ENCODE measurements at places on chromosomes 13 and 19.

GRCh38 chr13:92950771-92951170, 275.8 kb upstream of the GPC6 start:
- DNase-seq = no peak

DNA sequence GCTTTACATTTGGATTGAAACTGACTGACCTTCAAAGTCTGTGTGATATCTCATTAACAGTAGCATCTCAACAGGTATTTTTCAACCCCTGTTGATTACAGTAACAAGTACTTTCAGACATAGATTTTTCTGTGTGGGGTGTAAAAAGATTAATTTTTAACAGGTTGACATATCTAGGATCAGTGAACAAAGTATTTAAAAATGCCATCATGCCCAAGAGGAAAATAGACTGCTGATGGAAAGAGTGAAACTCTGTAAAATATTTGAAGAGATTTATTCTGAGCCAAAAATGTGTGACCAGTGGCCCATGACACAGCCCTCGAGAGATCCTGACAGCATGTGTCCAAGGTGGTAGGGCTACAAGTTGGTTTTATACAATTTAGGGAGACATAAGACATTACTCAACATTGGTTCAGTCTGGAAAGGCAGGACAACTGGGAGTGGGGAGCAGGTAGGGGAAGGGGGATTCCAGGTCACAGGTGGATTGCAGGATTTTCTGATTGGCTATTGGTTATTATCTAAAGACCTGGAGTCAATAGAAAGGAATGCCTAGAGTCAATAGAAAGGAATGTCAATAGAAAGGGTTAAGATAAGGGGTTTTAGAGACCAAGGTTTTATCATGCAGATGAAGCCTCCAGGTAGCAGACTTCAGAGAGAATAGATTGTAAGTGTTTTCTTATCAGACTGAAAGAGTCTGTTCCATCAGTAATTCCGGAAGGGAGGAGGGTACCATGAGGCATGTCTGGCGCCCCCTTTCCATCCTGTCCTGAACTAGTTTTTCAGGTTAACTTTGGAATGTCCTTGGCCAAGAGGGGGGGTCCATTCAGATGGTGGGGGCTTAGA, 29.1 kb downstream of the TNFRSF19 start:
- no peak for DNase-seq

DNA sequence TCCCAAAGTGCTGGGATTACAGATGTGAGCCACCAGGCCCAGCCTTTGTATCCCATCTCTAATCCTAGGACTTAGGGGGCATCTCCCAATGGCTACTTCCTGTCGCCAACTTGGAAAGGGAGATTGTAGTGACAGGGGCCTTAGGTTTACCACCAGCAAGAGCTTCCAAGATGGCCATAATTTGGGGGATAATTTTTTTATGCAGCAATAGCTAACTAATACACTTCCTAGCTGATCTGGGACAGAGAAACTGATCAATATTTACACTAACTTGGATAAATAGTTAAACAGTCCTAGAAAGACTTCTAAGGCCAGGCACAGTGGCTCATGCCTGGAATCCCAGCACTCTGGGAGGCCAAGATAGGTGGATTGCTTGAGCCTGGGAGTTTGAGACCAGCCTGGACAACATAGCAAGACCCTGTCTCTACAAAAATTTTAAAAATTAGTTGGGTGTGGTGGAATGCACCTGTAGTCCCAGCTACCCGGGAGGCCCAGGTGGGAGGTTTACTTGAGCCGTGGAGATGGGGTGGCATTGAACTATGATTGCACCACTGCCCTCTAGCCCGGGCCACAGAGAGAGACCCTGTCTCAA, 5.3 kb upstream of the COLGALT1 start:
- no peak for DNase-seq

GRCh38 chr13:94825507-94825906, 113.2 kb upstream of the SOX21 start:
- DNase-seq = peak; percentile 43

- DNase-seq = peak; percentile 75
Measured at GRCh38 chr19:49403404-49404187, 15.5 kb downstream of the KASH5 start.

- DNase-seq = no peak
Measured at GRCh38 chr13:59991395-59991794, 172.3 kb downstream of the DIAPH3 start.

DNA sequence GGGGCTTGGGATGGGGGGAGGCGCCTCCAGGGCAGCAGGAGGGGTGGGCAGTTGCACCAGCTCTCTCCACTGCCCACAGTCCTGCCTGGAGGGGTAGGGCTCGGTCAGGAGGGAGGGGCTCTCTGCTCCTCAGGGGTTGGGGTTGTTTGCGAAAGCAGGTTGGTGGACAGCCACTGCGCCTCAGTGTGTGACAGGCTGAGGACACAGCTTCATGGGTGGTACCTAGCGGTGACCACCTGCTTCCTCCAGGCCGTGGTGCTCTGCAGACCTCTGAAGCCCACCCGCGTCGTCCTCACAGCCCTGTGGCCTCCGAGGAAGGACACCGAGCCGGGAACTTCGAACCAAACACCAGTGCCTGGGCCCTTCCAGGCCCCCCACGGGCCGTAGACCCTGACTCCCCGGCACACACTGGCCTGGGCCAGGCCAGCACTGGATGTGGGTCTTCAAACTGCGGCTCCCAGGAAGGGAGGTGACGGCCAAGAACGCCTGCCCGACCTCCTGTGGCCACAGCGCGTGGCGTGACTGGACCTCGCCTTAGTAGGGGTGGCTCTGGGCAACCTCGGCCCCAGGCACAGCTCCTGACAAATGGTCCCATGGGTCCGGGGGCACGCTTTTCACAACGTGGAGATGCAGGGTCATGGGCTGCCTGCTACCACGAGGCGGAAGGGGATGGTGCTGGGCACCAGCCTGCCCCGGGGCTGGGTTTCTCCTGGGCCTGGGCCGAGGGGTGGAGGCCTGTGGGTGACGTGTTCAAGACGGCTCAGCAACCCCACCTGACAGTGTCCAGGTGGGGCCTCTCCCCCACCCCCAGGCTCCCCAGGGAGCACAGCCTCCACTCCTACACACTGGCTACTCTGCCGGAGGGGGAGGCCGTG, 173.2 kb downstream of the KDM4B start:
- DNase-seq = no peak

GRCh38 chr13:110166598-110166997, 140.4 kb downstream of the COL4A1 start:
- DNase-seq = no peak

GRCh38 chr13:73943137-73943964, 190.9 kb downstream of the KLF12 start:
- DNase-seq = no peak

GRCh38 chr13:49821216-49822009, 28.9 kb upstream of the KPNA3 start:
- DNase-seq = no peak

GRCh38 chr19:518598-519231, 11.4 kb downstream of the TPGS1 start:
- DNase-seq = no peak

- no peak for DNase-seq
Measured at GRCh38 chr19:14059093-14059480, 2.8 kb downstream of the PALM3 start.

DNA sequence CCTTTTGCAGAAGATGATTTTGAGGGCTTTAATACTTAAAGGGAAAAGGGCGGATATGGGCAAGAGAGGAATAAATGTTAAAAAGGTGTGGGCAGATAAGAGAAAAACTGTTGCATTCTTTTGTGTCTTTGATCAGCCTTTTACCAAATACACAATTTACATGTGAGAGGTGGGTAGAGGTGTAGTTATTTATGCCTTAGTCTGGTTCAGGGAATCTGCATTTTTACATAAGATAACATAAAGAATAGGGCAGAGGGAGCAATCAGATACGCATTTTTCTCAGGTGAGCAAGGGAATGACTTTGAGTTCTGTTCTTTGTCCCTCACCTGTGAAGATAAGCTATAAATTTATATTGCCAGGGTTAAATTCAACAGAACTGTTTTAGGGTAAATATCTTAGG, 708.4 kb upstream of the SLITRK1 start:
- no peak for DNase-seq

DNA sequence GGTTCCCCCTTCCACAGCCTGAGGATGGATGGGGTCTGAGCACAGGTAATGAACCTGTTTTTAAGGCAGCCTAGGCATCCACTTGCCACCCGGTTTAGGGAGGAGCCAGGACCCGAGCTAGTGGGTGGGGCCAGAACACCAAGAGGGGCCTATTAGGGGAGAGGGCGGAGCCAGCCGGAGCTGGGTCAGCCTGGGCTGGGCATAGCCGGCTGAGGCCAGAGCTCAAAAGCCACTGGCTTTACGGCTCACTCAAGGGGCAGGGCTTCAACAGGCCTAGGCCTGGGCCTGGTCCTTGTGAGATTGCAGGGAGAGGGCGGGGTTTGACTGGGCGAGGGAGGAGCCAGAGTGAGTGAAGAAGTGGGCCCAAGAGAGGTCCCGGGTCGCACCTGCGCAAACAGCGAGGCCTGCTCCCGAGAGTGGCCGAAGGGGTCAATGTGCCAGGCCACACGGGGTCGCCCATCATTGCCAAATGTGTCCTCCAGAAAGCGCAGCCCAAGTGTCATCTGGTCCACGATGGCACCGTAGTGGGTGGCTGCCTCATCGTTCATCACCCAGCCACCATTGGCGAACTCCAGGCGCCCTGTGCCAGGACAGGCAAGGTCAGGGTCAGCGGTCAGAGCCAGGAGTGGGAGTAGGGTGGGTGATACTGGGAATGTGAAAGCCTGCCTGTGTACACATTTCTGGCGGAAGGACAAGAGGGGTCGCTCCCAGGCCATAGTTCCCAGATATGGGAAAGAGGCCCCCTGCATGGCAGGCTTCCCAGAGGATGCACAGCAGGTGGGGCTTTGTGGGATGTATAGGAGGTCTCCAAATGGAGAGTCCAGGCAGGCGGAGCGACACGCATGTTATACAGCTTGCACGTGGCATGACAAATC, 1.9 kb downstream of the MAN2B1 start:
- no peak for DNase-seq

- no peak for DNase-seq
Measured at GRCh38 chr19:10887616-10888367, 16.4 kb downstream of the CARM1 start.

DNA sequence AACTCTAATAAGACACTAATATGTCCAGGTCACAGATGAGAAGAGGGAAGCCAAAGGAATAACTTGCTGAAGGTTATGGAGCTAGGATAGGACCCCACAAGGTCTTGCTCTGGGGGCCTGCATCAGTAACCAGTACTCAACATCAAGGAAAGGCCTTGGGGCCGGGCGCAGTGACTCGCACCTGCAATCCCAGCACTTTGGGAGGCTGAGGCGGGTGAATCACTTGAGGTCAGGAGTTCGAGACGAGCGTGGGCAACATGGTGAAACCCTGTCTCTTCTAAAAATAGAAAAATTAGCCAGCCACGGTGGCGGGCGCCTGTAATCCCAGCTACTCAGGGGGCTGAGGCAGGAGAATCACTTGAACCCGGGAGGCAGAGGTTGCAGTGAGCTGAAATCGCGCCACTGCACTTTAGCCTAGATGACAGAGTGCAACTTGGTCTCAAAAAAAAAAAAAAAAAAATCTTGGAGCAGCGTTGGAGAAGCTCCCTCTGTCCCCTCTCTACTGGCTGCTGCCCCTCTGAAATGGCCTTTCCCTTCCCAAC, 1.8 kb downstream of the LONP1 start:
- DNase-seq = no peak

DNA sequence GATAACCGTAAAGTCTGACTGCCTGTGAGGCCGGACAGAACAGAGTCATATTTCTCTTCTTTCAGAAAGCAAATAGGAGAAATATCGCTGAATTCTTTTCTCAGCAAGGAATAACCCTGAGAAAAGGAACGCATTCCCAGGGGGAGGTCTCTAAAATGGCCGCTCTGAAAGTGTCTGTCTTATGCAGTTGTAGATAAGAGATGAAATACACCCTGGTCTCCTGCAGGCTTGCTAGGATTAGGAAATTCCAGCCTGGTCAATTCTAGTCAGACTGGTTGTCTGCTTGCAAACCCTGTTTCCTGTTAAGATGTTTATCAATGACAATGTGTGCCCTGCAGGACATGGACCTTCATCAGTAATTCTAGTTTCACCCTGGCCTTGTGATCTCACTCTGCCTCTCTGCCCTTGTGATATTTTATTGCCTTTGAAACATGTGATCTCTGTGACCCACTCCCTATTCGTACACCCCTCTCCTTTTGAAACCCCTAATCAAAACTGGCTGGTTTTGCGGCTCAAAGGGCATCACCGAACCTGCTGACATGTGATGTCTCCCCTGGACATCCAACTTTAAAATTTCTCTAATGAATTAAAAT, 934.8 kb upstream of the SPRY2 start:
- no peak for DNase-seq

DNA sequence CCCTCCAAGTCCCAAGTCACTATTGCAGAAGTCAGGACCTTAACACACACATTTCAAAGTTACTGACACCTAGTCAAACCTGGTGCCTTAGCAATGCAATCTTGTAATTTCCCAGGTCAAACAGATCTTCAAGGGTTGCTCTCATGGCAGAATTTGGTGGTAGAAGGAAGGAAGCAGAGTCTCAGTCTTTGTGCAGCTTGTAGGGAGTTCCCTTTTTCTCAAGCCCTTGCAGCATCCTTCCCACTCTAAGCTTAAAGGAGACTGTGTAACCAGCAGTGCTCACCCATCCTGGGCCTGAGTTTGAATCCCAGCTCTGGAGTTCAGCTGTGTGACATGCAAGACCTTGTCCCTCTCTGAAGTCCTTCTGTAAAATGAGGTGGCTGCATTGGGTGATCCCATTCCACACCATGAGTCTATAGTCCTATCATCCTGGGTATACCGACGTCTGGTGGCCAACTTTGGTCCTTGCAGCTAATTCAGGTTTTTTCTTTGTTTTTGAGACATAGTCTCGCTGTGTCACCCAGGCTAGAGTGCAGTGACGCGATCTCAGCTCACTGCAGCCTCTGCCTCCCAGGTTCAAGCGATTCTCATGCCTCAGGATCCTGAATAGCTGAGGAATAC, 9.8 kb downstream of the SIGLEC10 start:
- no peak for DNase-seq

DNA sequence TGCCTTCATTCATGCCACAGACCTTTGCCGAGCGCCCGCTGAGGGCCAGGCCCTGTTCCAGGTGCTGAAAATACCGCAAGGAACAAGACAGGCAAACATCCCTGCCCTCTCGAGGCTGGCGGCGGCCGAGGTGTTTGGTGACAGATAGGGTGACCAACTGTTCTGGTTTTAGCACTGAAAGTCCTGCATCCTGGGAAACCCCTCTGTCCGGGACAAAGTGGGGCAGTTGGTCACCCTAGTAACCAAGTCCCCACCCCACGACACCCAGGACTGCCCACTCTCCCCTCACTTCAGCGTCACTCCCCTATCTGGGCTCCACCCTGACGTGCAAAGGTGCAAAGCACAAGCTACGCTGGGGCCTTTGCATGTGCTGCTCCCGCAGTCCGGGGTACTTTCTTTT, 17.3 kb downstream of the ZBTB7A start:
- DNase-seq = no peak
